Panc1 (cell line): ENCODE measurements at places on chromosomes 3 and 15. TPM values are rescaled to one million over a fixed set of nuclear protein-coding genes. Genes with fewer than 3 reads are reported as not detected.

Gene IL5RA
- not detected for total RNA-seq

Gene TGM5
- not detected for total RNA-seq

Gene CADPS
- not detected for total RNA-seq

Gene LRRC15
- 0.28 TPM for total RNA-seq

Gene TMEM266
- total RNA-seq = 0.21 TPM

Gene TRPM1
- total RNA-seq = not detected

Gene KBTBD12
- total RNA-seq = 0.28 TPM

Gene COL6A5
- total RNA-seq = not detected

Gene DAPK2
- total RNA-seq = 10.2 TPM

Gene SLC22A13
- total RNA-seq = 0.33 TPM

Gene PARL
- total RNA-seq = 82.3 TPM

Gene PLA2G4D
- not detected for total RNA-seq

Gene OR5K2
- not detected for total RNA-seq

Gene MYZAP
- total RNA-seq = 1.1 TPM

Gene GOLGA8S
- 0.15 TPM for total RNA-seq

Gene WDR5B
- total RNA-seq = 5.5 TPM

Gene ALDH1A3
- total RNA-seq = 143 TPM

Gene ZNF501
- 0.15 TPM for total RNA-seq

Gene PSMD2
- total RNA-seq = 536 TPM

Gene SIAH2
- 24.0 TPM for total RNA-seq

Gene RAB6B
- 49.2 TPM for total RNA-seq

Gene TMEM158
- 7.3 TPM for total RNA-seq

Gene ANKRD34C
- total RNA-seq = not detected

Gene GHSR
- not detected for total RNA-seq

Gene LAMB2
- total RNA-seq = 189 TPM

Gene P2RY14
- total RNA-seq = not detected

Gene HTR3C
- not detected for total RNA-seq

Gene C3orf22
- total RNA-seq = not detected

Gene MED12L
- 2.8 TPM for total RNA-seq

Gene PDIA5
- total RNA-seq = 53.6 TPM
